ENCODE measurements at places on chromosomes 4 and X.
A peak's percentile ranks its signal among the peaks of the same experiment; 100 is the strongest.

DNA sequence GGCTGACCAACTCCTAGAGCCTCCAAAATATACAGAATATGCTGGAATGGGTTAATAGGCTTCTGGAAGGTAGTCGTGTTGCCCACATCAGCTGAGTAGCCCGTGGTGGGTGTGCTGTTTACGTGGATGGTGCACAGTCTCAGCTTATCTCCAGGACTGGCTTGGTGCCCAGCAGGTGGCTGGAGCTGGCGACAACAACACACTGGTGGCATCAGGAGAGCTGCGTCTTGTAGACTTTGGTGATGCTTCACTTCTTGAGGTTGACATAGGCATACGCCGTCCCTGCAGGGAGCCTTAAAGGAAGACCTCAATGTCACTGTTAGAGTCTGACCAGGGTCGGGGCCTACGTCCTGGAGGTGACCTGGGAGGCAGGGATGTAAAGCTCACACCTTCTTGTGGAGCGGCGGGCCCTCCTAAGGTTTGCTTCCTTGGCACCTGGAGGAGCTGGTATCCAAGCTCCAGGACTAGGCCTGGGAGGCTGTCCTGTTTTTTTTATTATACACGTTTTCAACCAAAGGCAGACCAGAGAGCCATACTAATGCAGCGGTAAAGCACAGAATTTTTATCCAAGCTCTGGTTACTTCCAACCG, 26.5 kb upstream of the RBMX start:
- DNase-seq = no peak

DNA sequence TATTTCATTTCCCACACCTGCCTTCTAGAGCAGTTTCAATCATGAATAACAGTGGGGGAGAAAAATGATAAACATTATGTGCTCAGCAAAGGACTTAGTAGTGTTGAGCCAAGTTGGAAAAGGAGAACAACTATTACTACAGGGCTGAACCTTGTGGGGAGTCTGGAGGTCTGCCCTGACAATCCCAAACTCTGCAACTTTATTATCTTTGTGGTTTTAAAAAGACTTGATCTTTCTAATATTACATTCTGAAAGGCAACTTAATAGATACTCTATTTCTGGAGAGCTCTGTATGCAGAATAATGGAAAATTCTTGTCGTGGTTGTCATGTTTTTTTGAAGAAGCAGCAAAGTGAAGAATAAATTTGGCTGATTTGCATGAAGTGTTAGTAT, 116.1 kb downstream of the SPCS3 start:
- no peak for DNase-seq

GRCh38 chrX:129077424-129078170, 445.7 kb downstream of the SMARCA1 start:
- no peak for DNase-seq

DNA sequence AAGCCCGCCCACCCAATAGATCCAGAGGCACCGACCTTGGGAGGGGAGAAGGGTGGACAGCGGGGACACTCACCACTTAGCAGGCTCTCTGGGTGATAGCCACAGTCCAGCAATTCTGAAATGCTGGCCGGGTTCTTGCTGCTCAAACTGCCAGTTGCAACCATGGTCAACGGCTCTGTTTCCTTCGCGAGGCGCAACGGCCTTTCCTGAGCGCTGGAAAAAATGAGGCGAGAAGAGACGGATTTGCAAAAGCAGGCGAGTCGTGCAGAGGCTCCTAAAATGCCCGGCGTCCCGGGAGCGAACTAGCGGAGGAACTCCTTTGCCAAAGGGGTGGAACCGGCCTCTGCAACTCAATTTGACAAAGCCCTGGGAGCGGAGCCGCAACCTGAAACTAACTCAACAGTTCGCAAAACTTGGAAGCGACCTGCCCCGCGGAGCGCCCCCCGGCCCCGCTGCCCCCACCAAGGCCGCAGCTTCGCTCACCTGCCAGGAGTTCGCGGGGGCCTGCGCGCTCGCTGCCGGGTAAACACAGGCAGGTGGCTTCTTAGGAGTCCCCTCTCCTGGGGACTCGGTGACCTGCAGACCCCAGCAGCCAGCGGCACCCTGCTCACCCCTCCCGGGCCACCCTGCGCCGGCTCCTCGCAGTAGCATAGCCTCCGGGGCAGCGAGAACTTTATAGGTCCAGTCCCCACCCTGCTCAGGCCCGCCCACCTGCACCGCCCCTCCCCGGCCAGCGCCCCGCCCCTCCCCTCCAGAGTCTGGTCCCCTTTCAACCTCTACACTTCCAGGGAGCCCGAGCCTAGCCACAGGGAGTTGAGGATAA, at the start of gene DDIT4L:
Gene DDIT4L (minus strand): TSS at position 649 of the 823 bp plus-strand sequence. CDS start 485 bp downstream, at position 164.
- DNase-seq = no peak

DNA sequence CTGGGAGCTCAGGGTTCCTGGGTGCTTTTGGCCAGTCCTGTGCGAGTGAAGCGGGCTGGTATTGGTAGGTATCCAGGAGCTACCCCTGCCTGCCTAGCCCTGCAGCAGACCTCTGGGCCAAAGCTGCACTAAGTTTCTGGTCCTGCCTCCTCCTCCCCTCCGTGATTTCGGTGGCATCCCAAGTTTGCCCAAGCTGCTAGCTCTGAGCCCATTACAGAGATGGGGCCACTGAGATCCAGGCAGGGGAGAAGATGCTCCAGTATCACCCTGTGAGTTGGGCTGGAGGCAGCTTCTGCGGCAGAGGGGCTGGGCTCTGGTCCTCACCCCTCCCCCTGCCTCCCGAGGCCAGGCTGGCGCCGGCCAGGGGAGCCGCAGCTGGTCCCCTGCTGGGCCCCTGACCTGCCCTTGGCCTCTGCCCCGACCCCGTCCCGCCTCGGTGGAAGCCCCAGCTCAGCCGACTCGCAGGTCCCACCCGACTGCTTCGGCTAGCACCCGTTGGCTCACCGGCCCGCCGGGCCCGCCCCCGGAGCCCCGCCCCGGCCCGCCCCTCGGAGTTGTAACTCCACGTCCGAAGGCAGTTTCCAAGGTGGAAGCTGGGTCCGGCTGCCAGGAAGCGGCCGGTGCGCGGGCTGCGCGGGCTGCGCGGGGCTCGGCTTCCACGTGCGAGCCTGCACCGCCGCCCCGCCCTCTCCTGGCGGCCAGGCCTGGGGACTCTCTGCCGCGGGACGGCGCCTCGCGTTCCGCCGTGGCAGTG, at the start of gene DUSP9:
Gene DUSP9 (plus strand): TSS at position 584 of the 754 bp plus-strand sequence. CDS start 751 bp downstream, outside the sequence.
- no peak for DNase-seq

DNA sequence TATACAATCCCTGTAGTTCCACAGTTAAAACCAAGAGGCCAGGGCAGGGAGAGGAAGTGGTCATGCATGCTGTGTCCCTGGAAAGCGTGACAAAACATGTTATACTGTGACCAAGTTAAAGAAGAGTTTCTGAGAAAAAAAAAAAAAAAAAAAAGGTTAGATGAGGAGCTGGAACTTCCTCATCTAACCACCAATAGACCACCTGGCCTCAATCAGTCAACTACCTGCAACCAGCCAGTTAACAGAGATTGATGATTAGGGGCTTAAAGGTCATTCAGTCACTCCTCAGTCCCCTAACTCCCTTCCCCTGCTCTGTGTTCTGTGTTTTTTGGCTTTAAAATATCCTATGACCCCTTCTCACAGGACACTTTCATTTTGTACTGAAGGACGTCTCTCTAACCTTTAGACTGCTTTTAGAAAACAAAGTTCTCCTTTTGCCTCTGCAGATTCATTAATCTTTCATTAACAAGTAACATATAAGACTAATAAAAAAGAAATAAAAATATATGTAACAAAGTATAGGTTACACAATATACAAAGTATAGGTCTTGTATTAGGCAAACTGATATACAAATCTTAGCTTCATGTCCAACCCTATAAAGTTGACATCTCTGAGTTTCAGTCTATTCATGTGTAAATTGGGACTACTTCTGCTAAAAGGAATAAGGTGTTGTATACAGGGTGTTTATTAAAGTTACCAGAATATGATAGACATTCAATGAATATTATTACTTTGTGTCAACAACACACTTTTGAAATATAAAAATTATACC, 179.1 kb upstream of the NDST4 start:
- DNase-seq = peak; percentile 31

All from NAMALWA (cell line).